ENCODE measurements at places on chromosomes 1 and 21.
A peak's percentile ranks its signal among the peaks of the same experiment; 100 is the strongest.

DNA sequence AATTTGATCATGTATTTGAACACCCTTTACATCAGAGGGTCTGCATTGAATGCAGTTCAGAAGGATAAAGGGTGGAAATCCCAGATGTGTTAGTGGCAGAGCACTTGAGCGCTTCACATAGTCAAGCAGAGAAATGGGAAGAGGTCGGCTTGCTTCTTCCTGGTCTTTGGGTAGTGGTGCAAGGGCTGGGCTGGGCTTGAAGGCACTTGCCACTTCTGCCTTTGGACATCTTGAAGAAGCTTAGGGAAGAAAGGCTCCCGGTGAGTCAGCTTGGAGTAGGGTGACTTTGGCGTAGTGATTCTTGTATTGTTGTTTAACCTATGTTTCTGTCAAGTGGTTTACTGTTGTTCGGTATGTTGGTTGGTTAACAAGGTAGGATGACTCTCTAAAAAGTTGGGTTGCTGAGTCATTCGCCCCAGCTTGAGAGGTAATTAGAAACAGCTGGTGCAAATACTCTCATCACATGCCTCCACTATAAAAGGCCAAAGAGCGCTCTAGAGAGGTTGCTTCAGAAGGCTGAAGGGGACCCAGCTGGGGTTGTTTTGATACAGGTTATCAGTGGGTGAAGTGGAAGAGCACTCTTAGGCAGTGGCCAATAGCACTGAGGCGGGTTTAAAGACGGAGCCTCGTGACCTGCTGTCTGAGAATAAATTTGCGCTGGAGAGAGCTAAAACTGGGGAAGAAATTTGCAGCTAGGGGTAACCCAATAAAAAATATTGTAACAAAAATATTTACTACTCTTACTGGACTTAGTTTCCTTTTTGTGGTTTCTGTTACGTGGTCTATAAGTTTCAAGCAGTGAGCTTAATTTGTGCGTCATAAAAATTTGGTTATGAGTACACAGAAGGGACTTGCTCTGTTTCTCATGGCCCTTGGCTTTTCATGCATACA lies 1.4 kb downstream of the BACH1 start:
- peak; percentile 53 for DNase-seq

- no peak for DNase-seq
Measured at GRCh38 chr1:31576743-31577455, 584 bp downstream of the TINAGL1 start.

DNA sequence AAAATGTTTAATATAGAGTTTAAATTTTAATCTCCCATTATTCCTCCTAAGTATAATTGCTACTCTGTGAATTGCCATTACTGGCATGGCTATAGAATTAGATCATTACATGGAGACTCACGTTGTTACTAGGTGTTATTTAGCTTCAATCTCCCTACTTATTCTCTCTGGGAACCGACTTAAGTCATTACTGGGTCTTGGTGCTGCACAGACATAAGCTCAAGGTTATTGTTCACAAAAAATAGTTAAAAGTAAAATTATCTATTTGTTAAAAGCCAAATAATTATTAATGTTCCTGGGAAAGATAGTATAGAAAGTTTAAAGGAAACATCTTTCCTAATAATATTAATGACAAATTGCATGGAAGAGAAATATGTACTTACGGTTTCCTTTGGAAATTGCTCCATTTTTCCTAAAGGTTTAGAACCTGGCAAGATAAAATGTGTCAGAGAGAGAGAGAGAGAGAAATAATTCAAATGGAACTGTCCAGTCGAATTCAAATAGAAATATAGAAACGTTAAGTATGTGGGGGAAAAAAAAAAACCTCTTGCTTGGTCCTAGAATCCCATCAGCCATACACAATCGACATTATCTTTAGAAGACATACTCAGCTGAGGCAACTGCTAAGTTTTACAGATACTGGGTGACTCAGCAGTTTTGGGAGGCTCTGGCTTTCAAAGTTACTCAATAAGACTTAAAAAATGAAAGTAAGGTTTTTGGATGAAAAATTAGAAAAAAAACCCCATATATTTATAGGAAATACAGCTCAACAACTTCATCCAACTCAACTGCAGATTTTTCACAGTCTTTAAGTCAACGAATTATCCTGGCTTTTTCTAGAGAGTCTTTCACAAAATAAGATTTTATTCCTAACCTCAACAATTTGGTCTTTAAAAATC lies at the start of gene SPTA1:
Gene SPTA1, minus strand, starts transcription at position 605 of the 899 bp plus-strand sequence. Its CDS starts 198 bp downstream, at position 407.
- no peak for DNase-seq

- no peak for DNase-seq
Measured at GRCh38 chr1:173530795-173531693, 53.9 kb downstream of the PRDX6 start.

DNA sequence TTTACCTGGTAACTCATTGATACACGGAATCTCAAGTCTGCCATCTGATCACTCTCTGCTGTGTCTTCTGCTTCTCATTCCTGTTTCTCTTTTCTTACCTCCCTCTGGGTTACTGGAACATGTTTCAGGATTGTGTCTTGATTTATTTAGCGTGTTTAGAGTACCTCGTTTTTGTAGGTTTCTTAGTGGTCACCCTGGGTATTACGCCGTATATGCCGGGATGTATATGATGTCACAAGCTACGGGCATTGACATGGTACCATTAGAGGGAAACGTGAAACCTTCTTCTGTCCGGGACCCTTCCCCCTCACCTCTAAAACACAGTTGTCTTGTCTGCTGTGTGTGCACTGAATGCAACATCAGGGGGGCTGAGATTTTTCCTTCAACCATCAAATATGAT lies 2.8 kb downstream of the ACTRT2 start:
- no peak for DNase-seq

GRCh38 chr1:182795563-182796228 lies 6.1 kb downstream of the NPL start:
- DNase-seq = no peak

- peak; percentile 52 for DNase-seq
Measured at GRCh38 chr1:2840036-2840809, 38.7 kb upstream of the TTC34 start.

- DNase-seq = no peak
Measured at GRCh38 chr1:186208405-186209129, 166.5 kb downstream of the TPR start.

GRCh38 chr1:222634180-222635013 lies 16.5 kb downstream of the MIA3 start:
- peak; percentile 58 for DNase-seq

DNA sequence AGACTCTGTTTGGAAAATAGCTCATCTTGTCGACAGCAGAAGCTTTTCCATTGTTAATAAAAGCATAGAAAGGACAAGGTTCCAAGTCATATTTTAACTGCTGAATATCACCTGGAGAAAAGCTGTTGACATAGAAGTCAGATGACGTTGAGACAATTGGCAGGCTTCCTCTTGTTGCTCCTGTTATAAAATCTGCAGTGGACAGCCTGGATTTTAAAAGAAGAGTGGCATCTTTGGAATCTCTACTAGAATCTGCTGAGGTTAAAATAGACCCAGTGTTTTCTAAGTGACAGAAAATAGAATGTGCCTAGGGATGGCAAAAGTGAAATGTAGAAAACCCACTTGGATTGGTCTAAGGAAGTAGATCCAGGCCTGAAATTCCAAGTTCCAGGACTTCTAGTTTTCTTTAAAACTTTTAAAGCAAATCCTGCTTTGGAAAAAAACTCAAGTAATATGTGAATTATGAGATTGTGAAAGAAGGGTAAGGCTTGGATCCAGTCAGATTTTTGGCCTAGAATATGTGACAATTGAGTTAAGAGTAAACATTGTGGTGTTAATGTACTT lies 53.6 kb upstream of the NEXN start:
- DNase-seq = no peak

- DNase-seq = peak; percentile 66
Measured at GRCh38 chr1:89608984-89609725, 23.8 kb upstream of the LRRC8C start.

DNA sequence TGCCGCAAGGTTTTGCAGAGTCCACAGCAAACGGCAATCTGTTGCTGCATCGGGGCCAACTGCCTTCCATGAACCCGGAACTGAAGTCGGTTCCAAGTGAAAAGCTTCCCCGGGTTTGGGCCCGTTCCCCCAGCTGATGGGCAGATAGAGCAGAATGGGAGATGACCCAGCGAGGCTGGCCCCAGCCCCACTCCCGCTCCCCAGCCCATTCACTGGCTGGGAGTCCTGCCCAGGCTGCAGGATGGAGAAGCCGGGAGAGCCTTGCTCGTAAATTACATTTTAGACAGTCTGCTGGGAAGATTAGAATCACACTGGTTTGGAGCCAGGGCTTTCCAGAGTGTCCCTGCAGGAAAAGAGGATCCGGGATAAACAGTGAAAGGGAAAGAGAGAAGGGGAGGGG lies 31.6 kb upstream of the PAX7 start:
- no peak for DNase-seq

DNA sequence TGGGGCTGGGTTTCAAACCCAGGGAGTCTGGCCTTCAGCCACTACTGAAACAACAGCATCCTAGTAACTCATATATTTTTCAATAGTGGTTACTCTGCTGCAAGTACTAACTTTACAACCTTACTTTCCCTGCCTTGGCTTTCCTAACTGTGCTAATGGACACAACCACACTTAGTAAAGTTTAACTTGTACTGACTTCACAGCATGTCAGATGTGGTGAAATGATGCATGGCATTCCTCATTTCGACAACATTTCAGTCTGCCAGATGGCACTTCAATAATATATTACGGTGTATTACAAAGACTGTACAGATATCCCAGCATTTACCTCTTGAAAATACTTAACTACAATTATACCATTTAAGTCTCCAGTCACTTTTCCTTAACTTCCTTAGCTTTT lies 27.8 kb downstream of the LRRC7 start:
- no peak for DNase-seq

- DNase-seq = peak; percentile 44
Measured at GRCh38 chr1:39539252-39539790, 37.3 kb downstream of the PABPC4 start.

DNA sequence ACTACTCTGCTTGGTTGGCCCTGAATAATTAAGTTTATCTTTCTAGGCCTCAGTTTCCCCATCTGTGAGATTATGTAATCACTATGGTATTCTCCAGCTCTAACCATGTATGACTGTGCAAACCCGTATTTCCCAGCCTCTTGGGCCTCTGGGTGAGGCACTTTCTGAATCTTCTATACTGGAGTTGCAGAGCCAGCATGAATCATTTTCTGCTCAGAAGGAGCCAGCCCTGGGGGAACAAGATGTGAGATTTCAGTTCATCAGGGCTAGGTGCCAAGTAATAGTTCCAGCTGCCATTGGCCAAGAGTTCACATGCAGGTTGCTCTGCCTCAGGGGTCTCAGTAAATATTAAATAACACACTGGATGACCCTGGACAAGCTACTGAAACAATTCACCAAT lies 47.7 kb upstream of the USP24 start:
- DNase-seq = no peak

GRCh38 chr1:76568573-76569238 lies 298.6 kb upstream of the ST6GALNAC5 start:
- no peak for DNase-seq

DNA sequence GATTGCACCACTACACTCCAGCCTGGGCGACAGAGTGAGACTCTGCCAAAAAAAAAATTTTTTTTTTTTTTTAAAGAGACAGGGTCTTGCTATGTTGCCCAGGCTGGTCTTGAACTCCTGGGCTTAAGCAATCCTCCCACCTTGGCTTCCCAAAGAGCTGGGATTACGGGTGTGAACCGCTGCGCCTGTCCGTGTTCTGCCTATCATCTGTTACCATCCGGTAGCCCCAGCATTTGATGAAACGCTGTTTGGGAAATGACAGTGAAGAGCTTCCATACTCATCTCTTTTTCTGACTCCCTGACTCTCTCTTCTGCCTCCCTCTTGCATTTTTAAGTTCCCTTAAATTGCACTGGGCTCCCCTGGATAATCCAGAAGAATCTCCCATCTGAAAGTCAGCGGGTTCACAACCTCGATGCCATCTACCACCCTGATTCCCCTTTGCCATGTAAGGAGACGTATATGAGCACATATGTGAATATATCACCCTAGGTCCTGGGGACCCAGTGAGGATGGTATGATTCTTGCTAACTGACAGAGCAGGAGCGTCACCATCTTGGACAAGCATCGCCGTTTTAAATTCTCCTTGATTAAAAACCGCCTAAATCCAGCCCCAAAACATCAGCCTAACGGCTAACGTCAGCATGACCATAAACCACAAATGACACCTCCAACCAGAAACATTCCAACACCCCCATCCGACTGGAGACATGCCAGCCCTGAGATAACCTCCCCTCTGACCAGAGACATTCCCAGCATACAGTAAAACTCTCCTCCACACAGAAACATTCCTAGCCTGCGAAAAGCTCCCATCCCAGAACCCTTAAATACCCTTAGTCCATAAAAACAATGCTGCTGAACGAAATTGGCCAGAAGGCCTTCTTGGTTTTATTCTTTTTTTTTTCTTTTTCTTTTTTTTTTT lies 12.4 kb downstream of the TNFRSF8 start:
- no peak for DNase-seq

GRCh38 chr1:10957133-10957532 lies 55.3 kb upstream of the TARDBP start:
- DNase-seq = no peak

GRCh38 chr21:44085491-44086321 lies 21.5 kb upstream of the PWP2 start:
- DNase-seq = no peak

DNA sequence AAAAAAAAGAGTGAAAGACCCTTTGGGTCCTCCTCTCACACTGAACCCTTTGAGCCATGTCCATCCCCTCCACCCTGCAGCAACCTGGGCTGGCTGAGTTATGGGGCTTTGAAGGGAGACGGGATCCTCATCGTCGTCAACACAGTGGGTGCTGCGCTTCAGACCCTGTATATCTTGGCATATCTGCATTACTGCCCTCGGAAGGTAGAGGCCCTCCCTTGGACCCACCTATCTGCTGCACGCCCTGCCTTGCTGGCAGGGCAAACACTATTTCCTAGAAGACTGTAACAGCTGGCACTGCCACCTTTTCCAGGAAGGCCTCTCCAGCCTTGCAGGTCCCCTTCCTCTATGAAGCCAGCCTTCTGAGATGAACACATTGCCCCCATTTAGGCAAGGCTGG lies 1.1 kb downstream of the SLC50A1 start:
- peak; percentile 9 for DNase-seq

GRCh38 chr1:204520834-204521709 lies 4.9 kb downstream of the MDM4 start:
- DNase-seq = peak; percentile 38

DNA sequence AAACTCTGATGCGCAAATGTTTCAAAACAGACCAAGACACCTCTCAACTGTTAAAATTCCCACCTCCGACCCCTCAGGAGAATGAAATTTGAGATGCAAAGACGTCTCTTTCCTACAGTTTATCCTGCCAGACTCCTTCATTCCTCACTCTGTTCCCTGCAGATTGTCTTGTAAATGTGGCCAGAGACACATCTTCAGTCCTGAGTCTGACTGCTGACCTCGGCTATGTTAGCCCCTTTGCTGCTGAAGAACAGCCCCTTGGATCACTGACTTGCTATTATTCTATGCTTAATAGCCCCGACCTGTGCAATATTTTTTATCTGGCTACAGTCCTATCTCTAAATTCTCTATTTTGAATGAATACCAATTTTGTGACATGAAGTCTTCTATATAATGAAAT lies 16.6 kb upstream of the ESRRG start:
- DNase-seq = no peak

Data from activated CD4-positive, alpha-beta T cell treated with anti-CD3 and anti-CD28 coated beads for 4 hours (primary cell).